ENCODE measurements at places on chromosomes 5 and 9.
A peak's percentile ranks its signal among the peaks of the same experiment; 100 is the strongest.

DNA sequence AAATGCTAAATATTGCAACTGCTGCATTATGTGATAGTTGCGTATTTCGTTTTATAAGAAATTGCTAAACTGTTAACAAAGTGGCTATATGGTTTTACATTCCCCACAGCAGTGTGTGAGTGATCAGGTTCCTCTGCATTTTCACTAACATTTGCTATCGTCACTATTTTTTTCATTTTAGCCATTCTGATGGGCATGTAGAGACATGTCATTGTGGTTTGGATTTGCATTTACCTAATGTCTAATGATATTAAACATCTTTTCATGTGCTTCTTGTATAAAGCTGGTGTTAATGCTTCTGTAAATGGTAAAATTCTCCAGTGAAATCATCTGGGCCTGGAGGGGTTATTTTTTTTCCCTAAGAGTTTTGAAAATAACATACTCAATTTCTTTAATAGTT lies 61.6 kb downstream of the ERCC6L2 start:
- DNase-seq = no peak

GRCh38 chr5:140261403-140262171 lies 41.3 kb downstream of the PFDN1 start:
- DNase-seq = peak; percentile 94

- no peak for DNase-seq
Observed at GRCh38 chr5:97355775-97356174, 172.7 kb upstream of the RIOK2 start.

DNA sequence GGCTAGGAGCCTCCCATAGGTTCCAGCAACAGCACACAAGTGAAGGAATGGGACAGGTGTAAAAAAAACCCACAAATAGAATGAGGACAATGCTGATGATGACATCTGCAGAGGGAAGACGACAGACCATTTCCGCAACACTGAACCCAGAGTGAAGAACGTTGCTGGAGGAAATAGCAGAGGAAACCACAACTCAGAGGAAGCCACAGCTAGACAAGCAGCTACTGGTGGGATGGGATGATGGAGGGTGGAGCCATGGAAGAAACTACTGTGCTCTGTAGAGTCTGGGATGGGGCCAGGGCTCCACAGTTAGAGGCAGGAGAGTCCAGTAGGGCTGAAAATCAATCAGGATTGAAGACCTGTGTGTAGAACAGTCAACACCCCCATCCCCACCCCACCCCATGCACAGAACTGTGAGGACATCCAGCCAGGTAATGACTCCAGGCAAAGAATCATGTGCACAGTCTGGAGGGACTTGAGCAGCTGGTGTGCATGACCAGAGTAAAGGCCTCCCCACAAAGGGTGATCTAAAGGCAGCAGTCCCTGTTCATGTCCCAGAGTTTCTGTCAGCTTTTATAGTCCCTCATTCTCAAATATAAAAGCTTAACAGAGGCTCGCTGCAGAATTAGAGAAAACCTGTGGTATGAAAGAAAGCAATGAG lies 65.2 kb upstream of the SPIN1 start:
- peak; percentile 80 for DNase-seq

DNA sequence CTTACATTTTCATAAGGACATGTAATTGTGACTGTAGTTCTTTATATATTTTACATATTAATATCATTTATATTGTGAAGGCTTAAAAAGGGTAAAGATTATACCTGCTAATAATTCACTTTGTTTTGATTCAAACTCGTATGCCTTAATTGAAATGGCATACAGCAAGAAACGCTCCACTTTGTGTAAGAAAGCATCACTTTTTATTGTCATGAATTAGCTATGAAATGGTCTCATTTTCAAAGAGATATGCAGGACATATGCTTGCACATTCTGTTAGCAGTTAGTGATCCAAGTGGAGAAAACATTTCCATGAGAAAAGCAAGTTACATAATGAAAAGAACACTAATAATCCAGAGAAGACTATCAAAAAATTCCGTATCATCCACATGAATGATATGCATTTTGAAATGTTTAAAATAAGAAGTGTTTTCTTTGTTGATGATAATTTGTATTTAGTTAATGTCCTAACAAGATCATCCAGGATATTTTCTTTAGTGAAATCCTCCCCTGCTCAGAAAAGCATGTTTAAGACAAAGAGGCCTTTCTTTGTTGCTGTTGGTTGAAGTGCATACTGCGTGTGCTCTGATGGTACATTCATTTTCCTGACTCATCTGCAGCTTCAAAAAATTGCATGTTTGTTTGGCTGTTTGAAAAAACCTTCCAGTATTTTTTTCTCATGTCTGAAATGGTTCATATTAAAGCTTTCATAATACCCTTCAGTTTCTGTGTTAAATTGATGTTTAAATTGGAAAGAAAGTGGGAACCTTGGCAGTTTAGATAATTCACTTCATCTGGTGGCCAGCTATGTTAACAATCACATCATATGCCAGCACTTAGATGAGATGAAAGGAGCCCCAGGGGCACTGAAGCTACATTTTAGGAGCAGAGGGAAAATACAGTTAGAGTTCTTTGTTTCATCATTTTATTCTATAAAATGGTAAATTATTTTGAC lies 242.2 kb downstream of the CSNK1G3 start:
- no peak for DNase-seq
